Activated naive CD4-positive, alpha-beta T cell treated with anti-CD3 and anti-CD28 coated beads, Interleukin-2, amount 10 ng/mL, durations not matched to agents 7 days and 5 days (primary cell): ENCODE measurements at places on chromosomes 3 and 15.

DNA sequence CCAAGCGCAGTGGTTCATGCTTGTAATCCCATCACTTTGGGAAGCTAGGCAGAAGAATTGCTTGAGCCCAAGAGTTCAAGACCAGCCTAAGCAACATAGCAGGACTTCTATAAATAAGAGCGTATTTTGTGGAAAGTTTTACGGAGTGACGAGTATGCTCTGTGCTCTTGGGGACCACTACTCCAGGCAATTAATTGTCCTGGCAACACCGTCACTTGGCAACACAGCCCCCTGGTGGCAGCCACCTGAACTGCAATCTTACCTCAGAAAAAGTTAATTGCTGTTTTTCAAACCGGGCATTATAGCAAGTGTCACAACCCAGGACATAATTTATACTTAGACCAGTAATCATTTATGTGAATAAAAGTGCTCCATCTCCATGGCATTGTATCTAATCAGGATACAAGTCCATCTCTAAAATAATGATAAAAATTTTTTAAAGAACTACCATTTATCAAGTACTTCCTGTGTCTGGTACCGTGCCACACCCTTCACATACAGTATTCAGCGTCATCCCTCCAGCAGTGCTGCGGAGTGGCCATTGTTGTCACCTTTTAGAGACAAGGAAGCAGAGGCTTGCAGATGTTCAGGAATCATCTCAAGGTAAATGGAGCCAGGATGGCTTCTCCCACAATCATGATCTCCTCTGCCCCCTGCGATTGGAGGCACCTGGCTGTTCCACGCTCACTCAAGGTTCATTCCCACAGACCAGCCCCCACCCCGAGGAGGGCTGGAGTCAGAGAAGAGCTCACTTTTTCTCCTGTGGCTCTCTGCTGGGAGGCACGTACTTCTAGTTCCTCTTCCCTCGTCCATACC, 34.5 kb downstream of the PLA2G4D start:
- H3K27ac ChIP-seq: no peak overlapping the region
- H3K4me3 ChIP-seq: no peak overlapping the region
- peaks cover 14% of the 10 kb centered on the region for H3K4me1 ChIP-seq
- H3K27me3 ChIP-seq: peaks cover 50% of the 10 kb centered on the region
- H3K36me3 ChIP-seq: no peaks in the 10 kb centered on the region

- no peak for DNase-seq
- H3K27ac ChIP-seq: no peak overlapping the region
- H3K4me3 ChIP-seq: no peak overlapping the region
- H3K27me3 ChIP-seq: no peaks in the 10 kb centered on the region
- H3K4me1 ChIP-seq: no peaks in the 10 kb centered on the region
Observed at GRCh38 chr3:152779653-152780052, 55.3 kb upstream of the P2RY1 start.

DNA sequence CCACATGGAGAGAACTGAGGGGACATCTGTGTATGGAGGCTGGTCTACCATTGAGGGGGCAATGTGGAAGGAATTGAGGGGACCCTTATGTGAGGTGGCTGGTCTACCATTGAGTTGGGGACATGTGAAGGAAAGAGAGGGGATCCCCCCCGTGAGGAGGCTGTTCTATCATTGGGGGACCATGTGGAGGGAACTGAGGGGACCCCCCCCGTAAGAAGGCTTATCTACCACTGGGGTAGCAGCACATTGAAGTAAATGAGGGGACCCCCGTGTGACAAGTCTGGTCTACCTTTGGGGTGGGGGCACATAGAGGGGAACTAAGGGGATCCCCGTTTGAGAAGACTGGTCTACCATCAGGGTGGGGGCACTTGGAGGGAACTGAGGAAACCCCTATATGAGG, 158.0 kb downstream of the FBLN2 start:
- H3K4me1 ChIP-seq: no peaks in the 10 kb centered on the region
- no peak overlapping the region for H3K27ac ChIP-seq
- DNase-seq: peak; percentile 1
- H3K36me3 ChIP-seq: no peaks in the 10 kb centered on the region
- H3K27me3 ChIP-seq: no peaks in the 10 kb centered on the region

- H3K36me3 ChIP-seq: peaks cover 9% of the 10 kb centered on the region
- peak overlapping the region; percentile 5 for H3K4me3 ChIP-seq
- H3K27ac ChIP-seq: peak overlapping the region; percentile 76
- no peak for DNase-seq
Observed at GRCh38 chr3:158102242-158103080, 3.8 kb downstream of the SHOX2 start.

- no peak overlapping the region for H3K4me3 ChIP-seq
- no peaks in the 10 kb centered on the region for H3K36me3 ChIP-seq
- no peaks in the 10 kb centered on the region for H3K4me1 ChIP-seq
Observed at GRCh38 chr3:171831936-171832335, 11.2 kb upstream of the TMEM212 start.

DNA sequence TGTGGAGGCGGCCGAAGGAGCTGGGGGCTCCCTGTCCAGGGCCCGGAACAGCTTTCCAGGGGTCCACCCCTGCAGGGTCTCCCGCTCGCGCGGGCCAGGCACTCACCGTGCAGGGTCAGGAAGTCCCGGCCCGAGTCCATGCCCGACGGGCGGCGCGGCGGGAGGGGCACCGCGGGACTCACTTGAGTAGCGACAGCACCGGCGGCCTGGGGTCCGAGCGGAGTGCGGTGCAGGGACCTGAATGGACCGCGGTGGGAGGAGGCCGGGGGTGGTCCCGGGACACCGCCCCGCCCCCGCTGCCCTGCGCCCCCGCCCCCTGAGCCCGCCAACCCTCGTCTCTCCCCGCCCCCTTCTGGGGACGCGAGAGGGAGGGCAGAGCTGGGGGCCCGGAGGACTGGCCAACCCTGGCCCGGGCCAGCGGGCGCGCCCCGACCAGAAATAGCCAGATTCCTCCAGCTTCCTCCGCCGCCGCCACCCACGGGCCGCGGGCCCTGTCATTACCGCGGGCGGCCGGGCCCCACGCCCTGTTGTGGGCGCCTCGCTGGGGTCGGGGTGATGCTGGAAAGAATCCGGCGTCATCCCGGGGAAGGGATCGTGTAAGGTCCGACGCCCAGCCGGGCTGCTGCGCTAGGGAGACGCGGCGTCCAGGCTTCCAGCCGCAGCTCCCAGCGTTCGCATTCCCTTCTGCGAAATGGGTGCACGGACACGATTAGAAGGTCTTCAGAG, at the start of gene PLCD1:
PLCD1 (minus strand) TSS at position 243 of the 726 bp plus-strand sequence; CDS start at position 140, 103 bp downstream.
- DNase-seq: peak; percentile 68
- H3K4me1 ChIP-seq: peaks cover 50% of the 10 kb centered on the region
- H3K27ac ChIP-seq: no peak within 1 kb of the TSS
- H3K36me3 ChIP-seq: peaks cover 8% of the 10 kb centered on the region
- H3K27me3 ChIP-seq: peaks cover 69% of the 10 kb centered on the region

- no peaks in the 10 kb centered on the region for H3K36me3 ChIP-seq
- peaks cover 7% of the 10 kb centered on the region for H3K4me1 ChIP-seq
- no peak overlapping the region for H3K4me3 ChIP-seq
- H3K27ac ChIP-seq: no peak overlapping the region
- DNase-seq: no peak
- peaks cover 75% of the 10 kb centered on the region for H3K27me3 ChIP-seq
Observed at GRCh38 chr15:89498574-89498906, 2.2 kb upstream of the RHCG start.

- no peak overlapping the region for H3K27ac ChIP-seq
- H3K36me3 ChIP-seq: no peaks in the 10 kb centered on the region
- H3K27me3 ChIP-seq: no peaks in the 10 kb centered on the region
- no peak for DNase-seq
- no peak overlapping the region for H3K4me3 ChIP-seq
Observed at GRCh38 chr3:116476691-116477090, 31.4 kb upstream of the LSAMP start.

GRCh38 chr15:72179950-72180581, 17.5 kb downstream of the GRAMD2A start:
- H3K36me3 ChIP-seq: no peaks in the 10 kb centered on the region
- H3K4me1 ChIP-seq: no peaks in the 10 kb centered on the region
- H3K27me3 ChIP-seq: peaks cover 48% of the 10 kb centered on the region
- H3K4me3 ChIP-seq: no peak overlapping the region
- no peak overlapping the region for H3K27ac ChIP-seq

DNA sequence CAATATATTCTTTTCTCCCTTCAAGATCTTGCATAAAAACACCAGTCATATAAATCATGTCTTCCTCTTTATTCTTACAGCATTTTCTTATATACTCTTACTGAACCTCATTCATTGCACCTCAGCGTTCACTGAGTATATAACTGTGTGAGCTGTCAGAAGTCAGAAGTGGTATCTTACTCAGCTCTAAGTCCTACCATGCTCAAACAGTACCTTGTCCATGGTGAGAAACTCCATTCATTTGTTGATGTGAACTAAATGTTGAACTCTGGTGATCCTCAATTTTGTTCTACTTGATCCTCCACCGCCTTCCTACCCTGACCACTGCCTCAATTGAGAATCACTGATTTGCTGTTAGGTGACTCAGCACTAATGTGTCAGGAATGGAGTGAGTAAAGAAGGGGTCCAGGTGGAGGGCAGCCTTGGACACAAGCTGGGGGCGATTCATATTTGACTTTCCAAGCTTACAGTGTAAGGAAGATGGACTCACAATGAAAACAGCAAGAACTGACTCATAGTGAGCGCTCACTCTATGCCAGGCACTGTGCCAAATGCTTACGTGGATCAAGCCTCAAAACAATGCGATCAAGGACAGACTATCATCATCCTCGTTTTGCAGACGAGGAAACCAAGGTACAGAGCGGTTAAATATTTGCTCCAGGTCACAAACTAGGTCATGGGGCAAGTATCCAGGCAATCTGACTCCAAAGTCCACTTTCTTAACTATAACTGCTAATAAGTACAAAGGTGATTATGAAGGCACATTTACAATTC, 13.5 kb upstream of the ZFYVE19 start:
- no peak for DNase-seq
- peaks cover 13% of the 10 kb centered on the region for H3K4me1 ChIP-seq
- H3K27me3 ChIP-seq: no peaks in the 10 kb centered on the region
- no peak overlapping the region for H3K27ac ChIP-seq

DNA sequence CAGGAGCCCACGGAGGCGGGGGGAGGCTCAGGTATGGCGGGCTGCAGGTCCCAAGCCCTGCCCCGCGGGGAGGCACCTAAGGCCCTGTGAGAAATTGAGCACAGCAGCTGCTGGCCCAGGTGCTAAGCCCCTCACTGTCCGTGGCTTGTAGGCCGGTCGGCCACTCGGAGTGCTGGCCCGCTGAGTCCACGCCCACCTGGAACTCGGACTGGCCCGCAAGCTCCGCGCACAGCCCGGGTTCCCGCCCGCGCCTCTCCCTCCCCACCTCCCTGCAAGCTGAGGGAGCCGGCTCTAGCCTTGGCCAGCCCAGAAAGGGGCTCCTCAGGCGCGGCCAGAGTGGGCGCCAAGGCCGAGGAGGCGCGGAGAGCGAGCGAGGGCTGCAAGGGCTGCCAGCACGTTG, 12.2 kb upstream of the KCNMB3 start:
- H3K36me3 ChIP-seq: no peaks in the 10 kb centered on the region
- no peak overlapping the region for H3K4me3 ChIP-seq
- peaks cover 32% of the 10 kb centered on the region for H3K27me3 ChIP-seq
- H3K4me1 ChIP-seq: peaks cover 13% of the 10 kb centered on the region
- H3K27ac ChIP-seq: no peak overlapping the region

DNA sequence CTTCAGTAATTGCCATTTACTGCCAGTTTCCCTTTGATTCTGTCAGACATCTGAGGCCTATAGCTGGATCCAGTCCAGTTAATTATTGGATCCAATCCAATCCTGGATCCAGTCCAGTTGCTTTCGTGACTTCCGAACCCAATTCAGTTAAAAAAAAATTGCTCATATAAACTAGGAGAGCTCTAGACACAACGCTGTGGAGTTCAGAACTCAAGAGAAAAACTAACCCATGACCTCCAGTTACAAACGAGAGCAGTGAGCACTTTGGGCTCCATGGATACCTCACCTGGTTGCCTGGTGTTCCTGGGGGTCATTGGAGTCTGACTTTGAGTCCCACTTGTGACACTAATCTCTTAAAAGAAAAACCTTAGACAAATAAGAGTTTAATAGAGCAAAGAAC, 269.8 kb downstream of the THSD4 start:
- no peak overlapping the region for H3K27ac ChIP-seq
- H3K4me3 ChIP-seq: no peak overlapping the region
- peaks cover 22% of the 10 kb centered on the region for H3K27me3 ChIP-seq
- DNase-seq: no peak
- H3K4me1 ChIP-seq: peaks cover 3% of the 10 kb centered on the region

- no peak overlapping the region for H3K4me3 ChIP-seq
- H3K27me3 ChIP-seq: peaks cover 4% of the 10 kb centered on the region
- H3K4me1 ChIP-seq: no peaks in the 10 kb centered on the region
- no peak overlapping the region for H3K27ac ChIP-seq
- DNase-seq: no peak
Observed at GRCh38 chr15:58387130-58387529, 44.7 kb upstream of the LIPC start.

DNA sequence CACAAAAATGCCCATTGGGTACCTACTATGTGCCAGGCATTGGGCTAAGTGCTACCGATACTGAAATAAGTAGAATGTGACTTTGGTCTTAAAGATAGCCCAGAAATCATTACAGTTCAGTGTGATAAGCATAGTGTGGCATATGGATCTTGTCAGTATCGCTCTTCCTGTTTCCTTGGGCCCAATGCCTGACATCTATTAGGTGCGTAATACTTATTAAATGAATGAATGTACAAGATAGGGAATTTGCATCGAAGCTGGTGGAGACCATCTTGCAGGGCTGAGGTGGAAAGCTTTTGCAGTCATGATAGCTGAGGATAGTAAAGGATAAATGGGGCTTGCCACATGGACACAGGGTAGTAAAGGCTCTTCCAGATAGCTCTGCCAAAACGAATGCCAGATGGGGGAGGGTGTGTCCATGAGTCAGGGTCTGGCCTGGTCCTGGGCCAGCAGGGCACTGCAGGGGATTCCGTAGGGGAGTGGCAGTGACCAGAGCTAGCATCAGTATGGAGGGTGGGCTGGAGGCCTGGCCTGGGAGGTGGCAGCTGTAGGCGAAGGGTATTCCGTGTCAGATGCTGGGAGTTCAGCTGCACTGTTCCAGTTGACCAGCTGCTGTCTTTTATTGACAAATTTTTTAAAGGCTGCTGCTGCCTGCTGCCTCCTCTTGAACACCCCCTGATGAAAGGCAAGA, 23.5 kb downstream of the TSEN2 start:
- no peaks in the 10 kb centered on the region for H3K4me1 ChIP-seq
- no peaks in the 10 kb centered on the region for H3K27me3 ChIP-seq
